ENCODE measurements at places on chromosomes 3 and 15.

DNA sequence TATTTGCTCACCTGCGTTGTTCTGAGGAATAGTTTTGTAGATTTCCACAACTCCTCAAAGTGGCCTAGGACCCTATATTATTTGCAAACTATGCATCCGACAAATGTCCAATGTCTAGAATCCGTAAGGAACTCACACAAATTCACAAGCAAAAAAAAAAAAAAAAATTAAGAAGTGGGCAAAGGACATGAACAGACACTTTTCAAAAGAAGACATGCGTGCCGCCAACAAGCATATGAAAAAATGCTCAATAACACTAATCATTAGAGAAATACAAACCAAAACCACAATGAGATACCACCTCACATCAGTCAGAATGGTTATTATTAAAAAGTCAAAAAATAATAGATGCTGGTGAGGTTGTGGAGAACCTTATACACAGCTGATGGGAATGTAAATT, 398.5 kb upstream of the PROK2 start:
- DNase-seq, result no peak

DNA sequence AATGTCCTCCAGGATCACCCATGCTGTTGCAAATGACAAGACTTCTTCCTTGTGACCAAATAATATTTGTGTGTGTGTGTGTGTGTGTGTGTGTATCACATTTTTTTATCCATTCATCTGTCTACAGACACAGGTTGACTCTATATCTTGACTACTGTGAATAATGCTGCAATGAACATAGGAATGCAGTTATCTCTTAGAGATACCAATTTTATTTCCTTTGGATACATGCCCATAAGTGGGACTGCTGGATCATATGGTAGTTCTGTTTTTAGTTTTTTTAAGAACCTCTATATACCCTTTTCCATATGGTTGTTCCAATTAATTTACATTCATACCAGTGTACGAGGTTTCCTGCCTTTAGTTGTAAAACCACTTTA, 41.7 kb downstream of the GPR176 start:
- no peak for DNase-seq

DNA sequence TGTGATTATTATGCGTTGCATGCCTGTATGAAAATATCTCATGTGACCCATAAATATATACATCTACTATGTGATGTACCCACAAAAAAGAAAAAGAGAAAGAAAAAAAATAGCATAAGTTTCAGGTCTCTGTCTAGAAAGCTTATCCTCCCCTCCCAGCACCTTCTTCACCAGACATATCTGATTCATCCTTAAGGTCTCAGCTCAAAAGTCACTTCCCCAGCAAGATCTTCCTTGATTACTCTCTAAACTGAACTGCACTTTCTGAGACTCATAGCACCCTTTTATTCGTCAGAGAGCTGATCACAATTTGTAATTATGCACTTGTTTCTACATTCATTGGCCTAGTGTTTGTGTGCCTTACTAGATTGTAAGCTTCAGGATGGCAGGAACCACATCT, 11.1 kb upstream of the PTPN9 start:
- no peak for DNase-seq

DNA sequence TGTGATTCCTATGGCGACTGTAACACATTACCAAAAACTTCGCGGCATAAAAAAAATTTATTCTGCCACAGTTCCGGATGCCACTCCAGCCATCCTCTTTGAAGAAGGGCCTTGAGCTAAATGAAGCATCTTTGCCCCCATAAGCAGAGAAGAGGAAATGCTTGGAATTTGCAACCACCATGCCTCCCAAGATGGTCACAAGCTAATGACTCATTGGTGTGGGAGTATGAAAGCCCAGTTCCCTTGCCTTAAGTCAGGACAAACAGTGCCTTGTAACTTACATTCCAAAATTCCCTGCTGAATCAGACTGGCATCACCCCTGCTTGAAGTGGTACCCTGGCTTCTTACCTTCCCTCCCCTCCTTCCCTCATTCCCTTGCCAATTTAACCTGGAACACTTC, 1077.4 kb downstream of the EPHA3 start:
- DNase-seq, result no peak

- no peak for DNase-seq
Measured at GRCh38 chr3:58588030-58588614, 10.9 kb upstream of the FAM107A start.

DNA sequence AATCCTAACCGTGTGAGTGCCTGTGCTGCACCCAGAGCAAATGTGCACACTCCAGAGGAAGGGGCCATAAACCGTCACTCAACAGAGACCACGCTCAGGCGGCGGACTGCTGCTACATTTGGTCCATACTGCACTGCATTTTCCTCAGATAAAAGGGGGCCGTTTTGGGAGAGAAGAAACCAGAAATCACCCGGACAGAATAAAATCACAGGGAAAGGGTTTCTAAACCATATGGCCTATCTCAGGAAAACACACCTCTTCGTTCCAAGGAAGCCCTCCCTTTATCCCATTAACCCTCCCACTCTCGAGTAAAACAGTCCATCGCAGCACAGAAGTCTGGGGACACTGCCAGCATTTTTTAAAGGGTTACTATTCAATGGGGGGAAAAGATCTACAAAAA, 7.6 kb downstream of the IL17RD start:
- DNase-seq, result no peak

GRCh38 chr3:104977719-104978118, 389.0 kb upstream of the ALCAM start:
- no peak for DNase-seq

DNA sequence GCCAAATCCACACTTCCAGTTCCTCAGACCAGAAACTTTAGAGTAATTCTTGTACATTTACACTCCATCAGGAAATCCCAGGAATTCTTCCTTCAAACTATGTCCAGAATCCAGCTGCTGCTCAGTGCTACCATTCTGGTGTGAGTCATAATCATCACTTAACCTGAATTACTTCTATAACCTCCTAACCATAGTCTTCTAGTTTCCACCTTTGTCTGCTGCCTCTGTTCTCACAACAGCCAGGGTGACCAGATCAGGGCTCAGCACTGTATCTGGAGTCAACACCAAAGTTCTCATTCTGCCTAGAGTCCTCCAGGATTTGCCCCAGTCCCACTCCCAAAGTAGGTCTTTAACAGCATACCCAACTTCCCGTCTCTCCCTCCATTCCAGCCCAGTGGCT, 3.4 kb downstream of the CLDND1 start:
- DNase-seq, result no peak

DNA sequence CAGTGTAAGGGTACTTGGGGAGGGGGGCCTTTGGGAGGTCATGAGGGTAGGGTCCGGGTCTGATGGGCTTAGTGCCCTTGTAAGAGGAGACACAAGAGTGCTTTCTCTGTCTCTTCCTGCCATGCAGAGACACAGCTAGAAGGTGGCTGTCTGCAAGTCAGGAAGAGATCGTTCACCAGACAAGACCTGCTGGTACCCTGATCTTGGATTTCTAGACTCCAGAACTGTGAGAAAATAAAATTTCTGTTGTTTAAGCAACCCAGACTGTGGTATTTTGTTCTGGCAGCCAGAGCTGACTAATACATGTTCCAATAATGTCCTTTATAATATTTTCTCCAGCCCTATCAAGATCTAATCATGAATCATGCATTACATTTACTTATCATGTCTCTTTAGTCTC, 130.0 kb upstream of the VEPH1 start:
- no peak for DNase-seq

- DNase-seq, result no peak
Measured at GRCh38 chr3:187343670-187344069, 24.5 kb upstream of the RTP4 start.

GRCh38 chr3:48015431-48016180, 610 bp downstream of the MAP4 start:
- no peak for DNase-seq

DNA sequence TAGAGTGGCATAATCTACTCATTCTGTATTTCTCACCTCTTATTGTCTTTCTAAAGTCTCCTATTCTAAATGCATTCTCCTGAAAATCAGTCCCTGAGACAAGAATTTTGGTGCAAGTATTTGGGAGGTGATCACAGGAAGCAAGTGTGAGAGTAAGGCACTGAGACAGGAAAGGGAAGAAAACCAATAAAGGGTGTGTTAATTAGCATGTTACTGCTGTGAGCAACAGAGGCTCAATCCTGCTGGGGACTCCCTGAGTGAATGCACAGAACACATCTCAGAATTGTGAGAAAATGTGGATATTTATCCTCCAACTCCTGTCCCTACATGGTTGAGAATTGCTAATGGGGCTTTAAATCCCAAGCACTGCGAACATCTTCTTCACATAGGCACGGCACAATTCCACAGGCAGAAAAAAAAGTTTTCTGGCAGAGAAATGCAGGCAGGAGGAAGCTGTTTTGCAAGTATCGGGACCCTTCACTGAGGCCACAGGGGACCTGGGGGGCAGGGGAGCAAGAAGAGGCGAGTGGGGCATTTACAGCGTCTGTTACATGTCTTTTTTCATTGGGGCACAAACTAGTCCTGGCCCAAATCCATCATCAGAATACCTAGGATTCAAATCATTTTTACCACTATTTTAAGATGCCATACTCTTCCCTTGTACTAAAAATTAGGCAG, 27.2 kb upstream of the STT3B start:
- no peak for DNase-seq

GRCh38 chr15:94069844-94070243, 161.5 kb upstream of the MCTP2 start:
- DNase-seq, result no peak

DNA sequence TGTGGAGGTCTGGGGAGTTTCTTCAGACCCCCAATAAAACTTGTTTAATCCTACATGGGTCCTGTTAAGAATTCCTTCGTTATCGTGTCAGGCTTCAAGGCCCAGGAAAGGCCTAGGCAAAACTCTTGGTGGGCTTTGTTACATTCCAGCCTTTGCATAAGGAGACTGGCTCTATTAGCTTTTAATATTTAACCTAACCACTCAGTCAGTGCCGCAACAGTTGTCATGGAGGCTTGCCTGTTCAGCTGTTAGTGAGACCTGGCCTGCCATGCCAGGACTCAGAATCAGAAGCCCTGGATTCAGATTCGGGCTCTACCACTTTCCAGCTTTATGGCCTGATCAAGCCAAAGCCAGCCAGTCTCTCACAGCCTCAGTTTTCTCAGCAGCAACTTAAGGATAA, 19.6 kb downstream of the EIF1B start:
- no peak for DNase-seq

DNA sequence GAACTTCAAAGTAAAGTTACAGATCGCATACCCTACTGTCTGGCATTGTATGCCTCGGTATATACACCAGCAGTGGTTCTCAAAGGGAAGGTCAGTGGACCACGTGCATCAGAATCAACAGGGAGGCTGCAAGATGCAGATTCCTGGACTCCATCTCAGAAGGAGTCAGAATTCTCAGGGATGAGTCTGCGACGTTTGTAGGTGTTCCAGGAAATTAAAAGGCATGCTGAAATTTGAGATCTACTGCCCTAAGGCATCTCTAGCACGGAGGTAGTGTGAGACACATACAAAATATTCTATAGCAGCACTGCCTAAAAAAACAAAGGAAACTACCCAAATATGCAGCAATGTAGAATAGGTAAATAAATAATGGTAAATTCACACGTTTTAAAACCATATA, 136.8 kb upstream of the BNIP2 start:
- no peak for DNase-seq

GRCh38 chr15:78148392-78149067, 632 bp upstream of the IDH3A start:
- no peak for DNase-seq

- no peak for DNase-seq
Measured at GRCh38 chr3:195999896-196000295, 82.0 kb downstream of the TFRC start.

GRCh38 chr3:172698631-172699030, 12.2 kb downstream of the NCEH1 start:
- DNase-seq, result no peak

GRCh38 chr3:136994772-136995516, 37.2 kb downstream of the IL20RB start:
- peak; percentile 85 for DNase-seq

DNA sequence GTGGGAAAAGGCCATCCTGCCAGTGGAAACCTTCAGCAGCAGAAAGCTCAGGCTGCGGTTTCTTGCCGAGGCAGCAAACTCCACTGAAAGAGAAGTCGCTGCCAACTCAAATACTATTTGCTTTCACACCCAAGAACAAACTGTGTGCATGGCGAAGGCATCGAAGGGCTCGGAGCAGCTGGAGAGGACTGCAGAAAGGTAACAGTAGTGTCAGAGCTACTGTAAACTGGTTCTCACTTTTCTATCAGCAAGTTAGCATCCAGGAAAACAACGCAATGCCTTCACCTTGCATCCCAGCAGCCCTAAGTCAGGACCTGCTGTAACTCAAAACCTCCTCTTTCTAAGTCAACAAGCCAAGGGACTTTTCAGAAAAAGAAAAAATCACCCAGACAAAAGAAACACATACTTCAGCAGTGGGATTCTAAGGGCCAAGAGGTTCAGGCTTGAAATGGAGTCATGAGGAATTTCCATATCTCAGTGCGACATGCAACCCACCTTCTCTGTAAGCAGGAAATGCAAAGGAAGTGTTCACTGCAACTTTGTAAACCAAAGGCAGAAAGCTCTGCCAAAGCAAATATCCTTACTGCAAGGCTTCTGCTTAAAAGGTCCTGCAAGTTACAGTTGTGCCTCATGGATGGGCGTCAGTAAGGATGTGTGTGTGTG, 193.5 kb downstream of the FOXP1 start:
- no peak for DNase-seq

DNA sequence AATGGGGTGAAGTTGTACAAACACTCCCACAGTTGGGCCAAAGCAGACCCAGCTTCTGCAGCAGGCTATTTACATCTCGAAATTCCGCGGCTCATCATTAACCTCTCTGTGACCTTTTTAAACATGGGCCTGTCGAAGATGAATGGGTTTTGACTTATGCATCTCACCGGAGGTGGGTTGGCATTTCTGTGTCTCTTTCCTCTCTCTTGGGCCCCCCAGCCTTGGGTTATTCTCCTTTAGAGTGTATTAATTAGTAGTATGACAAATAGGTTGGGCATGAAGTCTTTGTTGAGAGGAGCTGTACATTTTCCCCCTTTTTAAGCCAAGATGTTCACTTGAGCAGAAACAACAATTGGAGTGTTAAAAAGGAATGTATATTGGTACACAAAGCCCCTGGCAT, 9.8 kb downstream of the SMAD6 start:
- no peak for DNase-seq

- no peak for DNase-seq
Measured at GRCh38 chr3:9100513-9100894, 137.2 kb upstream of the RAD18 start.

DNA sequence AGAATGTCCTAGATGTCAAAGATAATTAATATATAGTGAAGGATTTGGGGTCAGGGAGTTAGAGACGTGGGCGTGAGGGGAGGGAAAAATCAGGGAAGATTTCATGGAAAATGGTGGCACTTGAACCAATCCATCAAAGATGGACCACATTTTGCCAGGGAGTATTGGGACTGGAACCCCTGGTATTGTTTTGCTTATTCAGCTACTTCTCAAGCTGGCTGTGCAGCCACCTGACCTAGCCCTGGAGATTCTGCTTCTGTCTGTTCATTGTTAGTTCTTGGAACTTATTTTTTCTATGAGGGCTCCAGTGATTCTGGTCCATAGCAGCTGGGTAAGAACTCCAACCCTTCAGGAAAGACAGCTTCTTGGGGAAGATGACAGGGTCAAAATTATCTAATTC, 3.3 kb upstream of the THRB start:
- DNase-seq, result no peak

All from coronary artery (tissue), 2 donors.